Kidney epithelial cell (primary cell): ENCODE measurements at places on chromosomes 1 and 21. TPM values are rescaled to one million over a fixed set of nuclear protein-coding genes. Genes with fewer than 3 reads are reported as not detected.

Gene CRYBG2
- total RNA-seq, result 2.7 and 18.6 TPM in 2 replicates

Gene CDK18
- total RNA-seq, result 12.1 and 14.0 TPM in 2 replicates

Gene NAV1
- 37.1 and 43.0 TPM in 2 replicates for total RNA-seq

Gene OR10J1
- not detected in 2 replicates for total RNA-seq

Gene FAM3B
- total RNA-seq, result 4.5 and 6.1 TPM in 2 replicates

Gene ADORA1
- total RNA-seq, result 5.6 and 7.0 TPM in 2 replicates

Gene RNU1-3
- under 0.01 TPM in 2 replicates for total RNA-seq

Gene EFNA1
- total RNA-seq, result 126 and 166 TPM in 2 replicates

Gene USP1
- total RNA-seq, result 22.7 and 26.4 TPM in 2 replicates

Gene C1orf56
- 0.71 and 3.0 TPM in 2 replicates for total RNA-seq

Gene ARMH1
- 4.7 TPM in 1 of 2 replicates, not detected in the other for total RNA-seq

Gene CAMSAP2
- total RNA-seq, result 31.9 TPM in 2 replicates

Gene NEK2
- 4.3 and 4.4 TPM in 2 replicates for total RNA-seq
